Effector memory CD4-positive, alpha-beta T cell (primary cell): ENCODE measurements at places on chromosomes 1 and 21.

GRCh38 chr1:40592107-40592803 lies 60.8 kb downstream of the ZNF684 start:
- no peak for DNase-seq

- DNase-seq, result no peak
These were observed 46.7 kb upstream of the LAMC2 start for GRCh38 chr1:183139281-183139942.

DNA sequence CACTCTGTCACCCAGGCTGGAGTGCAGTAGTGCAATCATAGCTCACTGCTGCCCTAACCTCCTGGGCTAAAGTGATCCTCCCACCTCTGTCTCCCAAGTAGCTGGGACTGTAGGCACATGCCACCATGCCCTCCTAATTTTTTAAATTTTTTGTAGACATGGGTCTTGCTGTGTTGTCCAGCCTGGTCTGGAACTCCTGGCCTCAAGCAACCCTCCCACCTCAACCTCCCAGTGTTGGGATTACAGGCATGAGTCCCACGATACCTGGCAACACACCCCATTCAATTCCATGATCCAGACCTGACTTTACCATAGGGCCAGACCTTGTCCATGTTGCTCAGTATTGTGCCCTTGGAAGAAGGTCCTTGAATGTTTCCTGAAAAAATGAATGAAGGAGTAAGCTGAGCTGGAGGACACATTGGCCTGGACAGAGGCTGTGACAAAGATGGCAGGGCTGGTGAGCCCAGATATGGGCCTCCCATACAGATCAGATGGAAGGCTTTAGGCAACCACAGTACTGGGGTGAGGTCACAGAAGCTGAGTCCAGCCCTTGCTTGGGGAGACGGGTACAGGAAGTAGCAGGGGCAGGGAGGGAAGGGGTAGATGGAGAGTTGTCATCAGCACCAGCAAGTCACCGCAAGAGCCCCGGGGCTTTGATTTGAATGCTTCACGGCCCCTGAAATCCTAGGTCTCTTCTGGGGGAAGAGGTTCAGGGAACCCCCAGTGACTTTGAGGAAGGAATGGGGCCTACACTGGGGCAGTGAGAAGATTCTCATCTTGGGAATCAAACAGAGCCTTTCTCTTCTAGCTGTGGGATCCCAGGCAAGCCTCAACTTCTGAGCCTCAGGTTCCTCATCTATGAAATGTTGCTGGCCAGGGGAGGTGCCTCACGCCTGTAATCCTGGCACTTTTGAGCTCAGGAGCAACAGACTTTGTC lies 40.1 kb upstream of the DMBX1 start:
- no peak for DNase-seq

GRCh38 chr1:3389093-3389833 lies 65.2 kb upstream of the ARHGEF16 start:
- no peak for DNase-seq

DNA sequence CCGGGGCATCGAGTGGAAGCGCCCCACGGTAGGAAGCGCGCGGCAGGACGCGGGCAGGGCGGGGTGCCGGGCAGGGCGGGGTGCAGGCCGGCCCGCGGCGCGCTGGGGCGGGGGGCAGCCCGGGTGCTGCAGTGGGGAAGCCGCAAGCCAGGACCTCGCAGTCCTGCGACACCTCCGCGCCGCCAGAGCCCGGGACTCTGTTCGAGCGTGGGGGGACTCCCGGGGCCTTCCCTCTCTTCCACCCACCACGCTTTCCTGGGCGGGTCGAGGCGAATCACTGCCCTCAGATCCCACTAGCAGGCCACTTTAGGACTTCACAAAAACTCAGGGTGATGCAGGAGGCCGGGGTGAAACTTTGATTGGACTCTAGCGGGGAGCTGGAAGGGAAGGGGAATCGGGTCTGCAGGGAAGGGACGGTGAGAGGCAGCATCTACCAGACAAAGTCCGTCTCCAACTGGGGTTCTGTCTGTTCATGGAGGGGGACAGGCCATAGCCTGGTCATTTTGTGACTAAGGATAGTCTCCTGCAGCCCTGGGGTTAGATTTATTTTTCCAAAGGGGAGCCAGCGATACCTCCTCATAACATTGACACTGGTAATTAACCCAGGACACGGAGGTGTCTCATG lies 623 bp downstream of the CAPN2 start:
- DNase-seq, result peak; percentile 27

GRCh38 chr1:159790237-159790917 lies 9.6 kb downstream of the DUSP23 start:
- DNase-seq, result no peak

DNA sequence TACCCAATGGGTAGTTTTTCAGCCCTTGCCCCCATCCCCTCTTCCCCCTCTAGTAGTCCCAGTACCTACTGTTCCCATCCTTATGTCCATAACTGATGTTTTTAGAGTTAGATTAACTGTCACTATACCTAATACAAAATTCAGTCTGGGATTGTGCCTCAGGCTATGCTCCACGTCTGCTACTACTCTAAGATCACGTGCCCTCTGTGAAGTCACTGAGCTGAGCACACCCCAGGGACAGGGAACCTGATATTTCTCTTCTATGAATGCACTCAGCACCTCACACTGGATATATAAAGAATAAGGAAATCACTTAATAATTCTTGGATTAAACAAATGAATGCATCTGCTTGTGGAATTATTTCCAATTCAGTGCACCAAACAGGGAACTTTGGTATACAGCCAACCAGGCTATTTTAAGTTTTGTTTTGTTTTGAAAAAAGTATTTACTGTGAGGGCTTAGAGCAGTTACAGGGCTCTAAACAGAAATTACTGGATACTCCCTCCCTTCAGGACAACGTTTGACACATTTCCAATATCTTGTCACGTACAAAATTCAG lies 307.9 kb downstream of the SMYD3 start:
- DNase-seq, result no peak
